Activated CD8-positive, alpha-beta T cell treated with anti-CD3 and anti-CD28 coated beads, Interleukin-2, amount 10 ng/mL, durations not matched to agents 7 days and 5 days (primary cell): ENCODE measurements at places on chromosomes 7 and 10. TPM values are rescaled to one million over a fixed set of nuclear protein-coding genes. Genes with fewer than 3 reads are reported as not detected.

- no peak for DNase-seq
Measured at GRCh38 chr10:3784510-3785250, at the start of gene KLF6. Gene KLF6, minus strand, starts transcription at chr10:3785209. Its CDS starts 195 bp downstream, at chr10:3785014.

- DNase-seq: no peak
Measured at GRCh38 chr7:122132341-122132740, 11.7 kb downstream of the AASS start.

ORAI2 gene
- total RNA-seq: 72.8 TPM

DNA sequence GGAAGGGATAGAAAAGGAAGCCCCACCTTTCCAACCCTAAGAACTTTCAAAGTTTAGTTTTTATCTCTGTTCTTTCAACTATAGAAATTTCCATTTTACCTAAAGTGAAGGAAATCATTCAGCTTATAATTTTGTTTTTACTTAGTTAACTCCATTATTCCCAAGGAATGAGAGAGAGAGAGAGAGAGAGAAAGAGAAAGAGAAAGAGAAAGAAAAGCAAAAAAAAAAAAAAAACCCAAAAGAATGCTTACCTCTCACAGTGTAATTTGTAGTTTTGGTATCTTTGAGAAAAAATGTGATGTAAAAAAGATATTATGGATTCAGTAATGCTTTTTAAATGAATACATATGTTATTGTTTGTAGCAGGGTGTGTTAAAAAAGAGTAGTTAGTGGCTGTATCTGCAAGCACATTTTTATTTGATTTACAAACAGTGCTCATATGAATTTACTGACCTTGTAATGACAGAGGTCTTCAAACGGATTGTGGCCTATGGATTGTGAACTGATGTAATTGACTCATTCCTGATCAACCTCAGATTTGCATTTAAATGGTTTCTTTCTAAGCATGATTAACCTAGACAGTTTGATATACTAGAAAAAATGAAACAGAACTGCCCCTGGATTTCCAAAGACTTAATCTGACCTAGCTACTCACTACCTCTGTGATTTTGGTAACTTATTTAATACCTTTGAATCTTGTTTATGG, 64.9 kb downstream of the LCOR start:
- no peak for DNase-seq

GRCh38 chr10:48811461-48811860, 126.8 kb downstream of the WDFY4 start:
- DNase-seq: no peak

DNA sequence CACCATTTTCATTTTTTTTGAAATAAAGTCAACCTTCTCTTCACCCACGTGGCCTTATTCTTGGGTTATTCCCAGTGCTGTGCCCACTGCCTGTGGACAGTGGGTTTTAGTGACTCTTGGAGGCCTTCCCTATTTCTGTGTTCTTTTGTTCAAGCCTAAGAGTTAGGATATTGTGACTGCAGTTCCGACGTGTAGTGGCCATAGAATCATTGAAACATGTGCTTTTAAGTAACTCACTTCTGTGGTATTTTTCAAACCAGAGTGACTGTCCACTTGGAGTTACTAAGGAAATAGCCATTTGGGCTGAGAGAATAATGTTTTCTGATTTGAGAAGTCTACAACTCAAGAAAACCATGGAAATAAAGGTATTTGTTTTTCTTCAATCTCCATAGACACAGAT, 23.7 kb downstream of the TDRD1 start:
- DNase-seq: no peak

- DNase-seq: no peak
Measured at GRCh38 chr7:137434946-137435345, 91.4 kb upstream of the PTN start.

DNA sequence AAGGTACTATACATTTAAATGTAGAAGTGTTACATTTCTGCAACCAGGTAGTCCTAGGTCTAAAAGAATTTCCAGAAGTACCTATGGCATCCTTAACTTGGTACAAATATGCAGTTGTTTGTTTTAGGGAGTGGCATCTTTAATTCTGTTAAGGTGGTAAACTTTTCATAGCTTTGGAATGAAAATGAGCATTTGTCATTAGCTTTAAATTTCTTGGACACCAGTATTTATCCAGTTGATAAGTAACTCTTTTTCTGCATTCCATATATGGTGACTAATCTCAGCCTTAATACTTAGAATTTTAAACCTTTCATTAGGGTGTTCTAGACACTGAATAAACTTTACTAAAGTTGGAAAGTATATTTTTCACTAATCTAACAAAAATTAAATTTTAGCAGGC, 10.8 kb downstream of the SLF2 start:
- no peak for DNase-seq

GRCh38 chr10:27503498-27504006, 552 bp upstream of the RAB18 start:
- no peak for DNase-seq

UNC5B gene
- not detected for total RNA-seq

GRCh38 chr7:91194841-91195240, 69.4 kb upstream of the FZD1 start:
- DNase-seq: no peak

- no peak for DNase-seq
Measured at GRCh38 chr7:33044986-33045385, 17.6 kb downstream of the NT5C3A start.

DNA sequence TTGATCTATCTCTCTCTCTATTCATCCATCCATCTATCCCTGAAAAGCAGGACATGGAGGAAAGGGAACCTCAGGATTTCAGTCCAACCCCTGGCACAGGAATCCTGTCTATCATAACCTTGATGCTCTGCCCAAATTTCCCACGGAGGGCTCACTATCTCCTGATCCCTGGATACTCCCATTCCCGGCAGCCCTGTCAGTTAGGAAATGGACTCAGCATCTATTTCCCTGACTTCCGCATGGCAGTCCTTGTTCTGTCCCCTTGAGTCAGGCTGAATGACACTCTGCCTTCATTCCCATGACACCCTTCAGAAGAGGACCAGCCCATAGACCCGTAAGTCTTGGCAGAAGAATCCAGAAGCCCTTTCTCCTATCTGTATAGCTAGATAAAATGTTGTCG, 77.7 kb downstream of the VWA2 start:
- DNase-seq: no peak

GDF10 gene
- not detected for total RNA-seq

GIMAP7 gene
- total RNA-seq: 134 TPM

DNA sequence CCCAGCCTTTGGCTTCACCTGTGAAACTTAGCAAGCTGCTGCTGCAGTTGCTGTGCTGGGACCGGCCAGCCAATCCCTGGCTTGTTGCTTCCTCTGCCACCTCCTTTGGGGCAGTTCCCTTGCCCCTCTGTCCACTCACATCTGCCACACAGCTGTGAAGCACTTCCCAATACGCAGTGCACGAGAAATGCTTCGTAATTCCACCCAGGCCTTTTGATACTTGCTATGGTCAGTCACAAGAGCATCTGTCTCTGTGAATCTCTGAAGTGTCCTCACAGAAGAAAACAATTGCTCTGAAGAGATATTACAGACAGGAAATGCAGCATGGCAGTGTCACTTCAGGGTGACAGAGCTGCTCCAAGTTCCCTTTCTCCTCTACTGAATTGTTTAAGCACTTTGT, 208.5 kb downstream of the PTEN start:
- DNase-seq: no peak

KCNK18 gene
- total RNA-seq: not detected

GRCh38 chr10:31721096-31721495, 207.5 kb downstream of the ARHGAP12 start:
- no peak for DNase-seq

DNA sequence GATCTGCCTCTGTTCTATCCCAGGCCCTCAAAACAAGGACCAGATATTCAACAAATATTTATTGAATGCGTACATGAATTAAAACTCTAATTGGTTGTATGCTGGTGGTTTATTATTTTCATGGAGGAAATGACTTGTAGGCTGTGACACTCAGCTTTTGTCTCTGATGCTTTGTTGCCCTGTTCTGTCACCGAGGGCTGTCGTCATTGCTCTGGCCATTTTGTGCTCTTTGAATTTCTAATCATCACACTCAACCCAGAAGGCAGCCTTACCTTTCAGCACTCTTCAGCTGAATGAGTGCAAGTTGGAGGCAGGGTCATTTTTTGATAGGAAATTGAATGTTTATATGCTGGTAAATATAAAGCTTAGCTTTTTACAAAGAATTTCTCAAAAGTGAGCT, 14.5 kb downstream of the SRGN start:
- DNase-seq: no peak

DNA sequence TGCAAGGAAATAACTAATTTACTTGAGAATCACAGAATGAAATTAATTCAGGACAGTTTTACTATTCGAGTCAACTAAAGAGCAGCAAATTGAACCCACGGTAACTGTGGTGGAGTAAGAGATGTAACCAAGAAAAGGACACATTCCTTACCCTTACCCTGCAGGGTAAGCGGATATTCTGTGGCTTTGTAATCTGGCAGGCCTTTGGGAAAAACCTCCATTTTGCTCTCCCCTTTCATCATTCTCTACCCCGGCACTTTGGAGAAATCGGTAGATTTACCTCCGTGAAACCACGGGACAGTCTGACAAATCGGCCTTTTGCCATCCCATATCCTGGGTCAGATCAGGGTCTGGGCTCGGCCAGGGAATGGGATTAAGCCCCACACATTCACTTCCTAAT, 18.4 kb downstream of the RCC1L start:
- DNase-seq: no peak

DNA sequence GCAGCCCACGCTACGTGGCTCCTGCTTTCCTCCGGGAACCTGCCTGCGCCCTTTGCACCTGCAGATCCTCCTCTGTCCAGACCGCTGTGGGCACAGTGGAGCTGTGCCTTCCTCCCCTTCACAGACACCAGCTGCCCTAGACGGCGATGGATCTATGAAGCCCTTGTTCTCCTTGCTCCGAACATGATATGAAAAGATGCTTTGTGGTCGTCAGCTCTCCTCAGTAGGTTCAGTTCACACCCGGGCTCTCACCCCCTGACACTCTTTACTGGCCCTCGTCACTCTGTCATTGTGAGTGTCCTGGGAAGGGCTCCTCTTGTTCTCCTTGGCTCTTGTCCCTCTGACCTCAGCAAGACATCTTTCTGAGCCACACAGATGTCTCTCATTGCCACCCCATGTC, 4.2 kb downstream of the ZNF488 start:
- no peak for DNase-seq

DNA sequence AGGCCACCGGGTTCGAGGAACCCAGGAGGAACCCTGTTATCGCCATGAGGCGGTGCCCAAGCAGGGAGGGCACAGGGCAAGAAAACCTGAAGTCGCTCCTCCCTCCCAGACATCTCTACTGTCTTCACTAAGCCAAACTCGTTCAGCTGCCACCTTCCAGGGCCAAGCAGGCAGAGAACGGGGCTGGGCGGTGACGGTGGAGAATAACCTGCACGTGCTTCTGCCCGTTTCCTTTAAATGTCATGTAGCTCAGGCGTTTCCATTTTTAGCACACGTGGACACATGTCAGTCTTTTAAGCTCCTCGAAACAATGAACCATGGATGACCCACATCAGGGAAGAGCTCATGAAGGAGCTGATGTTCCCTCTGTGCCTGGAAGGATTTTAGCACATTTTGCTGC, 124.3 kb upstream of the KLF6 start:
- DNase-seq: no peak

SLC26A5 gene
- not detected for total RNA-seq
